ENCODE measurements at places on chromosomes 5 and 9.
A peak's percentile ranks its signal among the peaks of the same experiment; 100 is the strongest.

- DNase-seq = no peak
Observed at GRCh38 chr5:10631316-10631996, 67.6 kb downstream of the ANKRD33B start.

- DNase-seq = peak; percentile 87
Observed at GRCh38 chr5:138503487-138504270, 38.4 kb downstream of the EGR1 start.

GRCh38 chr5:139982157-139982974 lies 60.7 kb downstream of the NRG2 start:
- peak; percentile 76 for DNase-seq

DNA sequence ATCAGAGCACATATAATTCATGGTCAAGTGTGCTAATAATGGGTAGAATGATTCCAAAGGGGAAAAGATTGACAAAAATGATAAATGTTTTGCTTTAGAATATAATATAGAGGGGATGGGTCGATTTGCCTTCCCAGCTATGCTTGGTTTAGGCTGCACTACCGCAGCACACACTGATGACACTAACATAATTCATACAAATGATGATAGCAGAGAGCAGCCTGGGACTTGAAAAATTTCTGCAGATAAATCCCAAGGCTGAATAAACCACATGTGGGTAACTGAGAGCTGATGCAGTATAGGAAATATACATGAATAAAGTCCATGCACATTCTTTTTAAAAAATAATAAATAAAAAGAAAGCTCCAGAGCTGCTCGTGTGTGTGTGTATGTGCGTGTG lies 54.5 kb downstream of the EFNA5 start:
- peak; percentile 36 for DNase-seq

DNA sequence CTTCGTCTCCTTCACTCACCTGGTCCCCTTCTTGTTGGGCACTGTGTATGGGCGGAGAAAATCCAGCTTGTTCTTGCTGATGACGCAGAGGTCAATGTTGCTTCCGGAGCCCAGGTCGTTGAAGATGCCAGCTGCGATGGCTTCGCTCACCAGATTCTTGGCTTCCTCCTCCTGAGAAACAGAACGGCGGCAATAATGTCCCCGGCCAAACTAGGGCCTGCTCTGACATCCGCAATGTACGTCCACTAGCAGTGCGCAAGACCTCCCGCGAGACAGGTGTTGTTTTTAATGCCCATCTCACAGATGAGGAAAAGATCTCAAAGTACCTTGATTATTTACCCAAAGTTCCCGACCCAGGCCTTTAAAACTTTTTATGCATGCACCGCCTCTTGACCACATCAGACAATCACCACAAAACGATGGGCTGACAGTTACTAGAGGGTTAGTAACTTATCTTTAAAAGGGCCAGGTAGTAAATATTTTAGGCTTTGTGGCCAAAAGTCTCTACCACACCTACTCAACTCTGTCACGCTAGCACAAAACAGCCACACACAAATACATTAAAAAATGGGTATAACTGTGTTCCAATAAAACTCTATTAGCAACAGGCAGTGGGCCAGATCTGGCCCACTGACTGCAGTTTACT lies 58.4 kb downstream of the PSMB7 start:
- DNase-seq = no peak

DNA sequence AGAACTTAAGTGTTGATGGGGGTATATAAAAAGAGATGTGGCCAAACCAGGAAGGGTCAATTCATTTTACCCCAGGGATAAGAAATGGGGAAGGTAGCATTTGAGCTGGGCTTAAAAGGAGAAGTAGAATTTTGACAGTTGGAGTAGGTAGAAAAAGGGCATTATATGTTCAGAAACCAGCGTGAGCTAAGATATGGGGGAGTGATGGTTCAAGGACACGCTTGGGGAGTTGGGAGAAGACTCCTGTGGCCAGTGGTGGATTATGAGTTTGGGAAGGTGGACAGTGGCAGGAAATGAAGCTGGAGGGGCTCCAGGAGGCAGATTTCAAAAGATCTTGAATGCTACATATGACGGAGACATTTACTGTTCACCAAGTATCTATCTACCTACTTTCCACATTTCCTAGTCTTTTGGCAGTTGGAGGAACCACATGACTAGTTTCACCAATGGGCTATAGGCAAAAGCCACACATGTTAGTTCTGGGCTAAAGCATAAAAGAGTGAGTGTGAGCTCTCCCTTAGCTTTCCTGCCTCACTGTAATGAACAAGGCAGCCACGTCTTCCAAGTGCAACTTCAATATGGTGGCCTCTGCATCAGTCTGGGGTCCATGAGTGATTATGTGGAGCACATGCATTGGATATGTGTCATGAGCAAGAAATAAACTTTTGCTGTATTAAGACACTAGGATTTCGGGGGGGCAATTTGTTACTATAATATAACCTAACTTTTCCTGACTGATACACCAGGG lies 15.7 kb upstream of the GSN start:
- no peak for DNase-seq

- DNase-seq = no peak
Observed at GRCh38 chr5:2148312-2149194, 265.8 kb upstream of the IRX4 start.

GRCh38 chr5:137822984-137823383 lies 44.7 kb upstream of the MYOT start:
- DNase-seq = no peak

DNA sequence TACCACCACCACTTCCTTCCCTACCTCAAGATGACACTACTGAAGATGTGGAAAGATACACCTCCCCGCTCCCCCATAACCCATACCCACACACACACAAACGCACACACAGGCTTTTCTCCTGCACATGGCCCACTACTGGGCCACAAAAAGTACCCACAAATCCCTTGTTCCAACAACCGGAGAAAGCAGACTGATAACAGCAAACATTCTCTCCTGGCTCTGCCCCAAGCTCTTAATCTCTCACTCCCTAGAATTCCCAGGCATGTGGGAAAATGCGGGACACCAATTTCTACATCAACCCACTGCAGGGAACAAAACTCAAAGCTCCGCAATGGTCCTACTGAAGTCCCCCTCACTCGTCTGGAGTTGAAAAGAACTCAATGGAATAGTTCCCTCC lies 611.0 kb upstream of the KLF4 start:
- DNase-seq = no peak

DNA sequence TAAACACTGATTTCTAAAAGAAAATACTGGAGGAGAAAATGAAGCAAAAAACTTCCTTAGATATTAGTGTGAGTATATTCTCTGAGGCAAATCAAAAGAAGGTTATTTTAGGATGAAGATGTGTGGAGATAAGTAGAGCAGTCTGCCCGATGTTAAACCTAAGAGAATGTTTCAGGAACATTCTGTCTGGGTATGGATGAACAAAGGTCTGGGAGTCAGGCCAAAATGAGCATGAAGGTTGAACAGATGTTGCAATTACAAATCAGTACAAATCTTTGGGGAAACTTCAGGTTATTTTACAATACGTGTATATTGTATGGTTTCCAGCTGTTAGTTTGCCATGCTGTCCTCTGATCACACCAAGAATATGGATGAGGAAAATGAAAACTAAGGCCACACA lies 14.4 kb upstream of the CEP78 start:
- no peak for DNase-seq

- DNase-seq = peak; percentile 31
Observed at GRCh38 chr5:6766604-6767093, 53.4 kb downstream of the TENT4A start.

GRCh38 chr9:73151653-73152542 lies at the start of gene ANXA1:
TSS of gene ANXA1 (plus strand) at chr9:73151865. CDS start at chr9:73158536, 6,671 bp downstream.
- no peak for DNase-seq

DNA sequence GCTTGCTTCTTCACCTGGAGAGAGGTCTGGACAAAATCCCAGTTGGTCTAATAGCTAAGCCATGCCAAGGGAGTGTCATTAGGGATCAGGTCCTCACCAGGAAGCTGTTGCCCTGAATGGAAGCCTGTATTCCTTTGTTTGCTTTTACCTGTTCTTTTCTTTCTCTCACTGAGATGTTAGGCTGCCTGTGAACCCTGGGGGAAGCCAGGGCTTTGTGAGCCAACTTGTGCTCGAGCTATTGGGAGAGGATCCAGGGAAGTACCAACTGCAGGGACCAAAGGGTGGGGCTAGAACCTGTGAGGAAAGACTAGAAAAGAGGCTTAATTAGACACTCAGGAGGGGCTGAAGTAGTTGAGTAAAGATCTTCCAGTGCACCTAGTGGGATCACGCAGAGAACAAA lies 451.2 kb upstream of the TLE4 start:
- no peak for DNase-seq

DNA sequence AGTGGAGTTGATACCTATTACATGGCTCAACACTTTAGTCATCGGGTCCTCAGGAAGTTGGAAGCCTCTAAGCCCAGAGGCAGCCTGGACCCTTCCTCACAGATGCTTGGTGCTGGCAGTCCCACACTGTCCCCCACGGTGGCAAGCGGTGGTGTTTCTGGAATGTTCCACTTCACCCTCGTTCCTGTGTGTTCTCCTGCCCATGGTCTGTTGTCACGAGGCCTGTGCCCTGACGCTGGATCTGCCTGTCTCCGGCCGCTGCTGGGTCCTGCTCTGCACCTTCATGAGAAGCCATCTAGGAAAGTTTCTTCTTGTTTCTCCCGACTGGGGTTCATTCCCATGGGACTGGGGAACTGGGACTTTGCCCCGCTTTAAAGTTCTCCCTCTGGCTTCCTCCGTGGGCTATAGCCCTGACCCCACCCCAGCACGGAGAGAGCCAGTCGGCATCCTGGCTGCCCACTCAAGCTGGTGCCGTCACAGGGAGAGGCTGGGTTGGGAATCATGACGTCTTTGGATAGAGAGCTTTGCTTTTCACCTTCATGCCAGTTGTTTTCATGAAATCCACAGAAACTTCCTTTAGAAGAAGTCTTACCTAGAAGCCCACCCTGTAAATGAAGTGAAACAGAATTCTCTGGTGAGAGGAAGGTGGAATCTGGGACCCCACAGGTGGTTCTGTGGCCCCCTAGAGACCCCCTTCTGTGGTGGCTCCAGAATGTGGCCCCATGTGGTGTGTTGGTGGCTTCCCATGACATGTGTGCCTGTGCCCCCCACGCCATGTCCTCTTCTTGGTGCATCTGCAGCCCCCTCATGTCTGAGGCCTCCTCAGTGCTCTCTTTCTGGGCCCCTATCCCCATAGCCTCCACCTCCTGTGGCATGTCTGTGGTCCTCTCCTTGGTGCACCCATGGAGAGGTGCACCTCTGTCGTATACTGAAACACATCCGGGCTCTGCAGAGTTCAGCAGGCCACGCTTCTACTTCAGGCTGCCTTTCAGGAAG lies 43.8 kb downstream of the TRIP13 start:
- DNase-seq = no peak

DNA sequence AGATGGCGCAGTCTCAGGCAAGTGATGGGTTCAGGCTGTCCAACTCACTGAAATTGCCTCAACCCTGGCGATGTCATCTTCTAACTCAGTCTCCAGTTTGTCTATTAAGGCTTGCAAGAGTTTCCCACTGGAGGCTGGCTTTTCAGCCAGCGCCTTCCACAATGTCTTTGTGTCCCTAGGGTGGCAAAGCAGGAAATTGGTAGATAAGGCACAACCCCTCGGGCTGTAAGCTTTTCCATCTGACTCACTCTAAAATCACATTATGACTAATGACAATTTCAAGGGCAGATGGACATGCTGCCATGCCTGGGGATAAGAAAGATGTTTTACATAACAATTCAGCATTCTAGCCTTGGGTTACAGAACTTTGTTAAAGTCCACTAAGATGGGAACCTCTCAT lies 61.9 kb downstream of the MROH2B start:
- no peak for DNase-seq

DNA sequence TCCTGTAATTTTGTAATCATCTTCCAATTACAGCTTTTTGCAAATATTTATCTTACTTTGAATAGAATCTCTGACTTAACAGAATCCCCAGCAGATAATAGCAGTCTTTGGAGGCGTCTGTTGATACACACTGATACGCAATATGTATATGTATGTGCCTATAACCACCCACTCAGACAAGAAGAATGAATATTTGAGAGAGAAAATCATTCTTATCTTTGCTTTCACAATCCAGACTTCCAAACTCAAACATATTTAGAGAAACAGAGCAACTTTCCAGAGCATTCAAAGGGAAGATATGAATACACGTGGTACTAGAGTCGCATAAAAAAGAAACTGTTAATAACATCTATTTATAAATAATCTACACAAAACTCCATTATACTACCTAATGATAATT lies 6.1 kb downstream of the RORB start:
- DNase-seq = peak; percentile 18

GRCh38 chr5:150623878-150624216 lies 16.6 kb upstream of the SYNPO start:
- DNase-seq = no peak

GRCh38 chr9:8391132-8391531 lies 591.6 kb upstream of the DMAC1 start:
- peak; percentile 43 for DNase-seq

GRCh38 chr5:169020102-169020501 lies 280.8 kb downstream of the SLIT3 start:
- DNase-seq = no peak

- DNase-seq = no peak
Observed at GRCh38 chr5:74542482-74542881, 98.0 kb downstream of the ENC1 start.

GRCh38 chr9:122912671-122912963 lies 506 bp downstream of the ZBTB6 start:
- DNase-seq = no peak

DNA sequence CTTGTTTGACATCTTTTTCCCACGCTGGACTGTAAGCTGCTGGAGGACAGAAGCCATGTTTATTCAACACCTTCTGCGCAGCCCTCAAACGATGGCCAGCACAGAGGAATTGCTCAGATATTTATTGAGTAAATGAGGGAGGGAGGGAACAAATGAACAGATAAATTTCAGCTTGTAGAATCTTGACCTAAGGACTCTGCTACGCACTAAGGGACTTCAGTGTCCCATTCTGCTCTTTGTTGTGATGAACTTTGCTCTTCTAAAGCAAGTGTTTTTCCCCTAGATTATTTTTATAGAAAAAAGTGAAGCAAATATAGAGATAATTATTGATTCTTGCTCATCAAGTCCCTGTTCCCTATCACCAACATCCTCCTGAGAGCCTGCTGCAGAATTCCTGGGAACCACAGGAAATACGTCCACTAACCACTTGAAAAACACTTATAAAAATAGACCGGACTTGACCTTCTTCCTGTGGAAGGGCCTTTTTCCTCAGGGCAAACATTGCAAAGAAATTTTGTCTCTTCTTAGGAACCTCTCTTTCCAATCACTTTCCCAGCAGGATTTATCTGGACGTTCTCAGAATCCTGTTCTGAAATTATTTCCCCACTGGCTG lies 54.9 kb downstream of the FGF1 start:
- no peak for DNase-seq

DNA sequence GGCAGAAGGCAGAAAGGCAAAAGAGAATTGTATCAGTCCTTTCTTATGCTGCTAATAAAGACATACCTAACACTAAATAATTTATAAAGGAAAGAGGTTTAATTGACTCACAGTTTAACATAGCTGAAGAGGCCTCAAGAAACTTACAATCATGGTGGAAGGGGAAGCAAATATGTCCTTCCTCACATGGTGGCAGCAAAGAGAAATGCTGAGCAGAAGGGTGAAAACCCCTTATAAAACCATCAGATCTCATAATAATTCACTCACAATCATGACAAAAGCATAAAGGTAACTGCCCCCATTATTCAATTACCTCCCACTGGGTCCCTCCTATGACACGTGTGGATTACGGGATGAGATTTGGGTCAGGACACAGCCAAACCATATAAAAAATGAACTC lies 312.5 kb upstream of the PTGER4 start:
- DNase-seq = no peak

- DNase-seq = peak; percentile 36
Observed at GRCh38 chr9:81526587-81526986, 162.8 kb downstream of the TLE1 start.

- DNase-seq = peak; percentile 93
Observed at GRCh38 chr9:34612788-34613390, 992 bp upstream of the RPP25L start.
